GM12892 (cell line): ENCODE measurements at places on chromosomes 12 and 14.

- peak; percentile 24 for DNase-seq
Measured at GRCh38 chr14:102363182-102363943, 622 bp downstream of the TECPR2 start.

GRCh38 chr14:55188686-55189295 is 2.6 kb downstream of the DLGAP5 start:
- DNase-seq = no peak

DNA sequence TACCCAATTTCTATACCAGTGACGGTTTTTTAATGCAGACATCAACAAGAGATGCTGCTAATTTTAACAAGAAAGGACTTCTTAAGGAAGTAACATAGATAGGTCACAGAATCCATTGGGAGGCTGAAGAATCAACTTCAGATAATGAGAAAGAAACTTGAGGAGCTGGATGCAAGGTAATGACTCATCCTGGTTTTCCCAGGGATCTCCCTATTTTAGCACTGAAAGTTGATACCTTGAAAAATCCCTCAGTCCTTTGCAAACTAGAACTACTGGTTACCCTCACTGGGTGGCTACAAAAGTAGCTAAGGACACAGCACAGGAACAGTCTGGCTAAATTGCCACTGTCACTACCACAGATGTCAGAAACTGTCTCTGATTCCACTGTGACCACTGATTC is 561.9 kb downstream of the FLRT2 start:
- DNase-seq = no peak

- no peak for DNase-seq
Measured at GRCh38 chr14:64875350-64875749, 4.4 kb downstream of the SPTB start.

GRCh38 chr12:27463511-27464219 is 17.1 kb downstream of the SMCO2 start:
- DNase-seq = no peak

DNA sequence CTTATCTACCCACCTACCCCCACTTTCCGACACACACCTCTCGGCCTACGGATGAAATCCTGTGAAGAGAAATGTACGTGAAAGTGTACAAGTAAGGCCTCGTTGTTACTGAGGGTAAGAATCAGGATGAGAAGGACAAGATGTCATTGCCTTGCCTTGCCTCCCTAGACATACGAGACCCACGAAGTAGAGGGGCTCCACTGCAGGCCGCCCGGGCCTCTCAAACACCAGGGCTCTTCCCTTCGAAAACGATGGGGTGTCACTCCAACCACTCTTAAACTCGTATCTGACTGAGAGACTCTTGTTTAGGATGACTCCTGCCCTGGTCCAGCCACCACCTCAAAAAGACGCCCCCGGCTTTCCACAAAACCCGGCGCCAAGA is 498 bp downstream of the RACGAP1 start:
- no peak for DNase-seq

GRCh38 chr14:65290830-65291229 is 121.7 kb upstream of the FUT8 start:
- no peak for DNase-seq

DNA sequence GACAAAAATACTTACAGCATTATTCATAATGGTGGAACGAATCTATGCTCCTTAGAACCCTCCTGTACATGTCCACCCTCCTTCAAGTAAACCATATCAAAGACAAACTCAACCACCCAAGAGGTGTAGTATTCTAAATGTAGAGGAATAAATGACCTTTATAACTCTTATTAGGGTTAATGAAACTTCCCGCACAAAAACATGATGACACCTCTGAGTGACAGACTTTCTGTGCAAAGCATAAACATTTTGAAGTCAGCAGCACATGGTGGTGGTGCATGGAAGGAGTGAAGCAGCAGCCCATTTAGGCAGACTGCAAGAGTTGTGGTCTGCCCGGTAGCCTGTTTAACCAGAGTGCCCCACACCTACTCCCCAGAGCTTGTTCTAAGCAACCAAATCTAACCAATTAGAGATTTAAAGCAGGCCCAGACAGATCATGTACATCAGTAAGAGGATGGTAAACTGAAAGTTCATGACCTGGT is 615 bp upstream of the ASB8 start:
- no peak for DNase-seq

GRCh38 chr14:99660794-99661193 is 15.9 kb downstream of the HHIPL1 start:
- DNase-seq = no peak

GRCh38 chr12:105970885-105971284 is 167.9 kb downstream of the NUAK1 start:
- no peak for DNase-seq

GRCh38 chr12:19527866-19528265 is 88.6 kb downstream of the AEBP2 start:
- no peak for DNase-seq

- DNase-seq = no peak
Measured at GRCh38 chr14:93035917-93036651, 79.6 kb downstream of the ITPK1 start.

DNA sequence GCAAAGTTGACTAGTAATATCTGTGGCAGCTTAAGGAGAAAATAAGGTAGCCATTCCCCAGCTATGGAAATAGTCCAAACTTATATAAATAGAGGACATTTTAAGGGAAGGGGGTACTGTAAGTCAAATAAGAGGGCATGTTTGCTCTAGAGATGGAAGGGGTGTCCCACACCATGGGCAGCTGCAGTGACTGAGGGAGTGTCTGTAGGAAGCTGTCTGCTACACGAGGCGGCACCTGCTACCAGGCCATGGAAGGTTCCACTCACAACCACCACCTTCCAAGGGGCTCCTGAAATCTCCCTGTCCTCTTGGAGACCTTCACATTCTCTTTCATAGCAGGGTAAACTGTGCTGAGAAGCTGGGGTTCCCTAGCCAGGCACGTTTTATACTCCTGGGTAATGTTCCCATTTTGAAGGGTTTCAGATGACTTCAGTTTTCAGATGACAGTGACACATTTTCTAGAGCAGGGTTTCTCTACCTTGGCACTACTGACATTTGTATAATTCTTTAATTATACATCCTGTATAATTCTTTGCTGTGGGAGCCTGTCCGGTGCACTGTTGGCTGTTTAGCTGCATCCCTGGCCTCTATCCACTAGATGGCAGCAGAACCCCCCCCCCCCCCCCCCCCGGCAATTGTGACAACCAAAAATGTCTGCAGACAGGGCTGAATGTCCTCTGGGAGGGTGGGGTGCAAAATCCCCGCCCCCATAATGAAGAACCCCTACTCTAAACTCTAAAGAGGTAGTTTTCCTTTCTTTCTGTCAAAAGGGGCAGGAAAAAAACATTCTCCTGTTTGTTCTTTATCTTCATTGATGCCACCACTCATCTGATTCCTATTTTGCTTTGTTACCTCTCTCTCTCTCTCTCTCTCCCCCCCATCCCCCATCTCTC is 11.6 kb upstream of the SMCO2 start:
- DNase-seq = no peak

- DNase-seq = no peak
Measured at GRCh38 chr14:39681782-39682399, 249.7 kb upstream of the FBXO33 start.

DNA sequence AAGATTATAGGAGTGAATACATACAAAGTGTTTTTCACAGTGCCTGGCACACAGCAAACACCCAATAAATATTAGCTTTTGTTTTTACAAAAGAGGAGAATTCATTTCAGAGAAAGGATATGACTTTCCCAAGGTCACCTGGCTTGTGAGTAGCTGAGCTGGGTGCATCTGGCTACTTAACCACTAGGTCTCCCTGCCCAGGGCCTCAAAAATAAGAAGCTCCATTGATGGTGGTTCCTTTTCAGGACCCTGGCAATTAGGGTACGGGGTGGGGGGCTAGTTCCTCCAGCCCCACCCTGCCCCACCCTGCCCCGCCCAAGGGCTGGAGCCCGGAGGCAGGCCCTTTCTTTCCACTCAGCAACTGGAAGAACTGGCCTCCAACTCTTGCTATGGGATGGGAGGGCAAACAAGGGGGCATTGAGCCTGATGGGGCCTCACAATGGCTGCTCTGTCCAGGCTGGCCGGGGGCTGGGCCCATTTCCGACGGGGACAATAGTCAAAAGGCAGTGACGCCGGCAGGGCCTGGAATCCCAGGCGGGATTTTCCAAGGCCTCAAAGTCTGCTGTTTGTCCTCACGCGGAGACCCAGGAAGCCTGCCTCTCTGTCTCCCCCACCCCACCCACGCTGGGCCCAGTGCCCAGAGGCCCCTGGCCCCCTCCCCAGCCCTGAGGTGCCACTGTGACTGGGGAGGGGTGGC is 8.2 kb upstream of the ATG101 start:
- DNase-seq = no peak
